ENCODE measurements at places on chromosomes 11 and 22. TPM values are rescaled to one million over a fixed set of nuclear protein-coding genes. Genes with fewer than 3 reads are reported as not detected.
A peak's percentile ranks its signal among the peaks of the same experiment; 100 is the strongest.

GRCh38 chr22:40258017-40258416, 80.3 kb downstream of the TNRC6B start:
- no peak for DNase-seq

DNA sequence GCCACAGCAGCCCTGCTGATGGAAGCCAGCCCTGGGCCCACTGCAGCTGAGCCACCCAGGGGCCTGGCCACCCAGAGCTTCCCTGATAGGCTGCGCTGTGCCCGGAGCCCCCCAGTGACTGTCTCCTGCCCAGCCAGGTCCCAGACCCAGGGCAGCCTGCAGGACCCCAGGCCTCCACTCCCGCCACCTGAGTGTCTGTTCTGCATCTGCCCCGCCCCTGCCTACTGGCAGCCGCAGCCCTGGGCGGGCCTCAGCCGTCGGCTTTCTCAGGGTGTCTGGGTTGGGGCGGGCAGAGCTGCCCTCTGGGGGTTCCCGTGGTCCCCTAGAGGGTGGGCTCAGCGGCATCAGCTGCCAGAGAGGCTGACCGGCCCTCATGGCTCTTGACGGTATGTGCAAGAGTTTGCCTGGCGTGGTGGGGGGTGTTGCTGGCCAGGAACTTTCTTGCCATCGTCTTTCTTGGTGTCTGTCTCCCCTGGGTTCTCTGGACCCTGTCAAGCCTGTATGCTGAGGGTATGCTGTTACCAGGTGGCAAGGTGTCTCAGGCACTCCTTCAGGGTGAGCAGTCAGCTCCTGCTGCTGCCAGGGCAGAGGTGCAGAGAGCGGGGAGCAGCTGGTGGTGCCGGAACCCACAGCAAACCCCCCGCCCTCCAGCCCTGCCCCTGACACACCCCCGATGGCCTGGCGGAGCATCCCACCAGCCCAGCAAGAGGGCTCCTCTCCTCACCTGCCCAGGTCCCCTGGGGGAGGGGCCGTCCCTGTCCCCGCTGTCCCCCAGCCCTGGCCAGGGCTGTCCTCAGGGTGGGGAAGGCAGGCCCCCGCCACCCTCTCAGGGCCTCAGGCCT, 12.2 kb upstream of the PIM3 start:
- no peak for DNase-seq

GRCh38 chr22:27583856-27584255, 217.7 kb downstream of the MN1 start:
- DNase-seq: no peak

DNA sequence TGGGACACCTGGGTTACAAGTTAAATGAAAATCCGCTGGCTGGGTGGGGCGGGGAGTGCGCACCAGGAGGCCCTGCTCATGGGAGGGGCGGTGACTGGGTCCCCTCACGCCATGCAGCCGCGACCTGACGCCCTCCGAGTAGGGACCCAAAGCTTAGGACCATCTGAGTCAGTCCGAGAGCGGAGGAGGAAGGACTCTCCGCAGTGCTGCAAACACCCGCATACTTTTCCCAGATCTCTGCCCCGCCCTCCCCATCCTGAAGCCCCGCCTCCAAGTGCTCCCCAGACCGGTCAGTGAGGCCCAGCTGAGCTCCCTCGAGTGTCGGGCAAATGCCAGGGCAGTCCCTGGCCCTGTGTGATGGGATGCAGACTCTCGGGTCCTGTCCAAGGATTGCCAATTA, 6.6 kb upstream of the FLI1 start:
- DNase-seq: peak; percentile 49

GRCh38 chr11:123181767-123182500, 13.1 kb downstream of the CLMP start:
- no peak for DNase-seq

DNA sequence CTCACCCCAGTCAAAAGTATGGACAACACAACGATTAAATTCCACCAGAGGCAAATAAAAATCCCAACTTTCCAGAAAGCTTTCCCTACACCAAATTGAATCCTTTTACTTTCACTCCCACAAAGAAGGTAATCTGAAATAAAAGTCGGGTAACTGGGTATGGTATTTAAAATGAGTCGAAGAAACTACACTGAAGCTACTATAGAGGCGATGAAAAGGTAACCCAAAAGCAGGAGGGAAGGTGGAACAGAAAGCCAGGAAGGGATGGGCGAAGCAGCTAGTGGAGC, 1.1 kb downstream of the PICALM start:
- DNase-seq: no peak

DNA sequence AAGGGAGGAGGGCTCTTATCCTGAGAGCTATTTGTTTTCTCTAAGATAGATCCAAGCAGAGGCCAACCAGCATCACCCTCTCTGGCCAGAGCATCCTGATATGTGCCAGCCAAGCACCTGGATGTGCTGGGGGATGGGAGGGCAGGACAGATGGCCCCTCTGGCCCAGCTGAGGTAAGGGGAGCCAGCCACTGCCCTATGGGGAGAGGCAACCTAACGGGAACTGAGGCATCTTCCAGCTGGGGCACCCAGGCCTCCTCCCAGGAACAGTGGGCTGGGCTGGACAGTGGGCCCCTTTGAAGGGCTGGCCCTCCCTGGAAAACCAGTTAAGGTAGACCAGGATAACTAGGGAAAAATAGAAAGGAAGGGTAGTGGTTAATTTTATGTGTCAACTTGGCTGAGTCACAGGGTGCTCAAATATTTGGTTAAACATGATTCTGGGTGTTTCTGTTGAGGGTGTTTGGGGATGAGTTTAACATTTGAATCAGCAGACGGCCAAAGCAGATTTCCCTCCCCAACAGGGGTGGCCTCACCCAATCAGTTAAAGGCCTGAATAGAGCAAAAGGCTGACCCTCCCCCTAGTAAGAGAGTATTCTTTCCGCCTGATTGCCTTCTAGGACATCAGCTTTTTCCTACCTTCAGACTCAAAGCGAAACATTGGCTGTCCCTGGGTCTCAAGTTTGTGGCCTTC, 595.1 kb downstream of the BUD13 start:
- DNase-seq: no peak

DNA sequence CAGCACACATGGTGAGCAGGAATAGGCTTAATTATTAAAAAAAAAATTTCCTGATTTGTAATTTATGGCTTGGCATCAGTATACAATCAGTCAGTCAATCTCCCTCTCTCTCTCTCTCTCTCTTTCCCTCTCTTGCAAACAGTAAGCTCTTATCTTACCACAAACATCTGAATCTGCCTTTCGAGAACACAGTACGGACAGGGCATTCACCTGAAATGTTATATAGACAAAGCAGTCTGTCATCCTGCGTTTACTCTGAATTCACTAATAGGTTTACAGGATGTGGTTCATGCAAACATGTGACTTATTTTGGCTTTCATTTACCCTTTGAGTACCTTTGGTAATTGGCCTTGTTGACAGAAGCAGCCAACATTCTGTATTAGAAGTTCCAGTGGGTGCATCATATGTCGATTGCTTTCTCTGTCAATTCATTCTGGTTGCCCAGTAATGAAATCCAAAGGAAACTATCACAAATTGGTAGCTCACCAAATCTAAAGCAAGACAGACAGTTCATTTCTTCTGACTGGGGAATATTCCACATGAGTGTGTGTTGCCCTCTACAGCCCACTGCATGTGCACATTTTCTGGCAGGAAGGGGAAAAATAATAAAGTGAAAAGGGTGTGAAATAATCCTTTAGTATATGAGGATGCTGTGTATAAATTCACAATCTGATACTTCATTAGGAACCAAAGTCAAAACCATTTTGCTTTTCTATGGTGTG, 1058.2 kb downstream of the LRRC4C start:
- no peak for DNase-seq

DNA sequence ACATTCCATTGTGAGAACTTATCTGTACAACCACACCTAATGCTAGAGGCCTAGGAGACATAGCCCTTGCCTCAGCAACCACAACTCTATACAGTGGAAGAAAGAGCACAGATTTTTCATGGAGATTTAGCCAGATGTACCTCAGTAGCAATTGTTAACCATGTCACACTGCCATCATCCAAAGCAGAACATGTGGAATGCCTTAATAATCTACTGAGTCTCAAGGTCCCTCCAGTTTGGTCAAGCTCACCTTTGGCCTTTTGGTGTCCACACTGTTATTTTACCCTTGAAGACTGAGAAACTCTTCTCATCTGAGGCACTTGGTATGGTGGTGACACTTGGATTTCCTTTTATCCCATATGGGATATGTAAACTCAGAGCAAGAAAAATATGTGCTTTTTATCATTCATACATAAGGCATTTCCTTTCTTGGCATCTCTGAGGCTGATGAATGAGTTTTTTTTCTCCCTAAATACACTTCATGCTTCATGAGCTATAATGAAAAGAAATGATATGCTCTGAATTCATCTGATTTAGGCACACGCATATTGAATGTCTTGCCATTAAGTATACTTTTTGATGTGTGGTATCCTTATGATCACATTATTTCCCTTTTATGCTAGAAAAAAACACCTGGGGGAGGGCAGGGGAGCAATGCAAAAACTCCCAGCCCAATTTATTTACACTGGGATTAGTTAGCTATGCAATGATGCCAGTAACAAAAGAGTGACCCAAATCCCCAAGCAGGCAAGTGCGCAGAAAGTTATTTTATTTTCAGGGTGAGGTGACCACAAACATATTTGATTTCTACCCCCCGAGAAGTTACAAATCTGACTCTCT, 63.3 kb upstream of the ME3 start:
- DNase-seq: no peak

- no peak for DNase-seq
These were observed 35.0 kb upstream of the SPON1 start for GRCh38 chr11:13927481-13927880.

DNA sequence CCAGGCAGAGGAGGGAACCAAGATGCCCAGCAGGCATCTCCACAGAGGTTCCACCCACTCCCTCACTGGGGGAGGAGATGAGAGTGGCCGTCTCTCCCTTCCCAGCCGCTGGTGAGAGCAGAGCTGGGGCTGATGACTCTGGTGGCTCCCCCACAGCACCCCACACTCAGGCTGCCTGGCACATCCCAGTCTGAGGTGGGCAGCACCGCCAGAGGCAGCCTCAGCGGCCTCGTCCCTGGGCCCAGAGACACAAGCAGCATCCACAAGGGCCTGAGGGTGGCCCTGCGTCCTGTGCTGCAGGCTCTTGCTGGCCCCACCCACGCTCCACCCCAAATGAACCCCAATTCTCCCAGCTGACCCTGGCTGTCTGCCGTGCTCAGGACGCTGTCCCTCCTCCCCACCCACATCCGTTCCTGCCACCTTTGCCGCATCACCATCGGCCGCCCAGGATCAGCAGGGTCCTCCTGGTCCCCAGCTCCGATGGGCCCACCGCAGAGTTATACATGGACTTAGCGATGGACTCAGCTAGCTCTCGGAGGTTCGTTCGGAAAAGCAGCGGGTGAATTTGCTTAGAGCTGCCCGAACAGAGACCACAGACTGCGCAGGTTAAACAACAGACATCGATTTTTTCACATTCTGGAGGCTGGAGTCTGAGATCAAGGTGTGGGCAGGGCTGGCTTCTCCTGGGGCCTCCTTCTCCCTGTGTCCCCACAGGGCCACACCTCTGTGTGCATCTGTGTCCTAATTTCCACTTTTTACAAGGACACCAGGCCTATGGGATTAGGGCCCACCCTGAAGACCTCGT, 20.2 kb upstream of the CTSD start:
- no peak for DNase-seq

DNA sequence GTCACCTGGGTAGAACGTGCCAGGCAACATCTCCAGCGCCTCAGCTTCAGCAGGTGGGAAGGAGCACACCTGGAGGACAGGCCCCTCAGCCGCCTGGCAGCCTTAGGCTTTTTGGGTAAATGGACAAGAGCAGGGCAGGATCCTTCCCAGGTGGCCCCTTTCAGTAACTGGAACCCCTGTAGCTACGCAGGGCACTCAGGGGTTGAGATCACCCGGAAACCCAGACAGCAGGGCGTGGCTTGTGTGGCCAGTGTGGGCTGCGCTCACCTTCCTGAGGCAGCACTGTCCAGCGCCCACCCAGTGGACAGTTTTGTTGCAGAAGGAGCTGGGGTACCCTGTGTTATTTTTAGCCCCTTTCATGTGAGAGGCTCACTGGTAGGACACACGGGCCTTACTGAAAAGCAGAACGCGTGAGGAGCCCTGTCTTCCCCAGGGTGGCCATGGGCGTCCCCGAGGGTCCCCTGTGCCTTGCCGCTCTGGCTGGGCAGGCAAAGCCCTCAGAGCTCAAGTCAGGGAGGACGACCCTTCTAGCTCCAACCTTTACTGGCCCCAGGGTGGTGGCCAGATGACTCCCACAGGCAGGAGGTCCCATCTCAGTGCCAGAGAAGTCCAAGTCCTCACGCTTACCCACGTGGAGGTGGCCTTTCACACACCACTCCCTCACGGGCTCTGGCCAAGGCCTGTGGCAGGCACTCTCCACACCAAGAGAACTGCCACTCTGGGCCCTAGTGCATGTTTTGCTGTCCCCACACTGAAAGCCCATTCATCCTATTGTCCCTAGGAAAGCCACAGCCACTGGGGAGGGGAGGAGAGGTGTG, 75.8 kb downstream of the CTTN start:
- peak; percentile 24 for DNase-seq

DNA sequence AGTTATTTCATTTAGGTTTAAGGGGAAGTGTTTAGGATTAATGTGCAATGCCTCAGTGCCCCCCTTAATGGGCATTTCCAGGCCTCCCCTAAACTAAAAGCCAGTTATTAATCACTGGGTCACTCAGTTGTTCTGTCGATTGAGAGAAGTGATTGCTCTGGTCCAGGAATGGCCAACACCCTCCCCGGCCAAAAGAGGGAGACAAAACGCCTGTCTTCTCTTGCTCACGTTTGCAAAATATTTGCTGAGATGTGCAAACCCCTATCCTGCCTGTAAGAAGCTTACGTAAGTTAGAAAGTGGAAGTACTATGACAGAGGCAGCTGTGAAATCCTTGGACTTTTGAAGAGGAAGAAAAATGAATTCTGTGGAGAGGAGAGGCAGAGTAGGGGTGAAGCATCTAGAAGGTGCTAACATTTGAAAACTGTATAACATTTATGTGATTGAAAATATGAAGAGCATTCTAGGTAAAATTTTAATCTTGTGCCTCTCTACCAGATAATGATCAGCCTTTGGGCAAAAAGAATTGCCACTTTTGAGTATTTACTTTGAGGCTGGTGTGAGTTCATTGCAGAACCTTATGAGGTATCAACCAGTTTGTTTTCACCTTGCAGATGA, 37.7 kb downstream of the NTM start:
- no peak for DNase-seq

- peak; percentile 49 for DNase-seq
These were observed 24.0 kb downstream of the CD5 start for GRCh38 chr11:61126256-61126655.

DNA sequence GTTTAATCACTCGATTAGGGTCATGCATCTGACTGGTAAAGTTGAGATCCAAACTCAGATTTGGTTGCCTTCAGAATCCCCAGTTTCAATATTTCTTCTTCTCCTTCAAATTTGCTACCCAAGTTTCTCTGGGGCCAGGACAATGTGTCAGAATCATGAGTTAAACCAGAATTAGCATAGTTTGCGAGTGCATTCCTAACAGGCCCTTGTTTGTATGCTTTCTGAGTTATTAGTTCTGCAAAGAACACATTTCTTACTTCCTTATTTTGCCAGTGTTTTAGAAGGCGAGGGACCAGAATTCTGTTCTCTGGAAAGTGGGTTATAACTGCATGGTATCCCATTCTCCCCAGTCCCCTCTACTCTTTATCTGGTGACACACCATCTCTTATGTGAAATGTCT, 112.0 kb downstream of the ARL14EP start:
- no peak for DNase-seq

USH1C gene
- total RNA-seq: not detected

CREB3L1 gene
- total RNA-seq: 15.9 TPM

THY1 gene
- total RNA-seq: 18.7 TPM

DERL3 gene
- 1.7 TPM for total RNA-seq

TSPAN32 gene
- 25.0 TPM for total RNA-seq

RTN4RL2 gene
- total RNA-seq: 0.67 TPM

CD3E gene
- not detected for total RNA-seq

SHANK2 gene
- total RNA-seq: not detected

CCDC87 gene
- total RNA-seq: 0.40 TPM

SLC22A12 gene
- total RNA-seq: not detected

Measured in heart left ventricle (tissue), 16 donors.